CD4-positive, alpha-beta T cell treated with Interleukin-6 at 100 ng/mL for 8 hours (primary cell): ENCODE measurements at places on chromosomes 3 and 15.

DNA sequence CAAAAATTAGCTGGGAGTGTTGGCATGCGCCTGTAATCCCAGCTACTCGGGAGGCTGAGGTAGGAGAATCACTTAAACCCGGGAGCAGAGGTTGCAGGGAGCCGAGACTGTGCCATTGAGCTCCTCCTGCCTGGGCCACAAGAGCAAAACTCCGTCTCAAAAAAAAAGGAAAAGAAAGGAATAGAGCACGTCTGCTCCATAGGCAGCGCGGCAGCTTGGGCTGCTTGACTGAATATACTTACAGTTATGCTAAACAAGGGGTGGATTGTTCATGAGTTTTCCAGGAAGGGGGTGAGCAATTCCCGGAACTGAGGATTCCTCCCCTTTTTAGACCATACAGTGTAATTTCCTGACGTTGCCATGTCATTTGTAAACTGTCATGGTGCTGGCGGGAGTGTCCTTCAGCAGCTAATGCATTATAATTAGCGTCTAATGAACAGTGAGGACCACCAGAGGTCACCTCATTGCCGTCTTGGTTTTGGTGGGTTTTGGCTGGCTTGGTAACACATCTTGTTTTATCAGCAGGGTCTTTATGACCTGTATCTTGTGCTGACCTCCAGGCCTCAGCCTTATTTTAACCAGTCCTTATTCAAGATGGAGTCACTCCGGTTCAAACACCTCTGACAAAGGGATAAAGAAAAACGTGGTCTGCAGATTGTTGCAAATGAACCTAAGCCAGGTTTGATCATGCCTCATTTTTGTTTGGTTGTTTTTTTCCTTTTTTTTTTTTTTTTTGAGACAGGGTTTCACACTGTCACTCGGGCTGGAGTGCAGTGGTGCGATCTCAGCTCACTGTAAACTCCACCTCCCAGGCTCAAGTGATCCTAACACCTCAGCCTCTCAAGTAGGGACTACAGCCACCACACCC is 24.9 kb upstream of the SENP5 start:
- DNase-seq: no peak

- DNase-seq: no peak
Observed at GRCh38 chr3:136893848-136894443, 31.9 kb downstream of the NCK1 start.

DNA sequence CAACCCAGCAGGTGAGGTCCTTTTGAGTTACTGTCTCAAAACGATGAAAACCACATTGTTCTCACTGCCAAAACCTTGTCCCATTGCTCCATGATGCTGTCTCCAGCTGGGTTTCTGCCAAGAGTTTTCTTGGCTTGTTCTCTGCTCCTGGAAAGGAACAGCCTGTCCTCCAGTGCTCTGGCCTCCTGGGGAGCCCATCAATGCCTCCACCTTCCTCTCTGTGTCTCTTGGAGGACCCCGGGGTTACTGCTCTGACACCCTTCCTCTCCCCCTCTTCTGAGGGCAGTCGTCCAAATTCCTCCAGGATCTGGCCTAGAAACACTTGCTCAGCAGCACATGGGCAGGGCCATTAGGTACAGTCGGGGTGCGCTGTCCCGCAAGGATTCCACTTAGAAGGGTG is 63.9 kb upstream of the RGMA start:
- no peak for DNase-seq

GRCh38 chr3:48064292-48064829 is 48.1 kb upstream of the MAP4 start:
- no peak for DNase-seq

GRCh38 chr15:33874156-33874555 is 94.1 kb upstream of the CHRM5 start:
- DNase-seq: no peak
